NCI-H1105 (cell line): ENCODE measurements at places on chromosomes 5 and 9.
A peak's percentile ranks its signal among the peaks of the same experiment; 100 is the strongest.

- peak; percentile 9 for DNase-seq
These were observed 73.9 kb downstream of the RORB start for GRCh38 chr9:74570879-74571512.

DNA sequence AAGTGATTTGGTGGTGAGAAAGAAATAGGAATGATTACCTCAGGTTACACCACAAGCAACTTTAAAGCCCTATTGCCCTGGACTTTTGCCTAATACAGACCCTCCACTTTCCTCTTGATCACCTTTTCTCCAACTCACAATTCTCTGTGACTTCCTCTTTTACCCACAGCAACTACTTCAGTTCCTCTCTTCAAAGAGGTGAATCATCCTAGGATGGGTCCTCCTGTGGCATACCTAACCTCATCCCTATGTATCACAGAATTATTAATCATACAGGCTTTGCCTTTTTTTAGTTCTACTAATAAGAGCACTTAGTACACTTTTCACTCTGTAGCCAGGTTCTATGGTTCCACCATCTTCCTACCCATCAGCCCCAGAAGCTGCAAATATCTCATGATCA lies 19.6 kb upstream of the INSL6 start:
- DNase-seq = no peak

DNA sequence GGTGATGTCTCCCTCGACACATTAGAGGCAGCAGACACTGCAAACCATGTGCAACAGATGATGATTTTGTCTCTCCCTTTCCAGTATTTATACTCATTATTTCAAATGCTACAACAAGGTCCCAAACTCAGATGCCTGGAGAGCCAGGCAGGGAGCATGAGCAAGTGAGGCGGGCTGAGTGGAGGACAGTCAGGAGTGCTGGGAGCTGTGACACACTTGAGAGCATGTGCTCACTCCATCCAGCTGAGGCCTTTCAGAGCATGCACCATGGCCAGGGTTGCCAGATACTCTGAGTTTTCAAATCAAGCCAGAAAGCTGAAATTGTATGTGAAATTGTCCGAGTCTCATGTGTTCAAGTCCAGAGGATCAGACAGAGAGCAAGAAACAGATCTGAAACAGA lies 55.8 kb upstream of the SLC2A8 start:
- no peak for DNase-seq

DNA sequence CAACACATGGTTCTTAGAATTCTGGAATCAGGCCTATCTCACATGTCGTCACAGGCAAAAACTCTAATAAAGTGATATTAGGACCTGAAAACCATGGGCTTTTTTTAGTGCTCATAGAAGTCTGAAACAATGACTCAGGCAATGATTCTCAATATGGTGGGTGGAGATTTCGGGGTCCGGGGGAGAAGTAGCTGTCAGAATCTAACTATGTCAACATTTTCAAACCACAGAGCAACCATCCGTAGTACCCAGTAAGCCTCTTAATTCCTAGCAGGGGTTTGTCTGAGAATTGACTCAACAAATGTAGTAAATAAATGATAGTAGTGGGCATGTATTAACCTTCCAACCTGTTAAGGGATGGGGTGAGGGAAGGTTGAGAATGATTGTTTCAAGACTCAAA lies 2.6 kb downstream of the AMACR start:
- no peak for DNase-seq

- DNase-seq = peak; percentile 91
These were observed 72.8 kb downstream of the PRRT1B start for GRCh38 chr9:131618071-131618479.

DNA sequence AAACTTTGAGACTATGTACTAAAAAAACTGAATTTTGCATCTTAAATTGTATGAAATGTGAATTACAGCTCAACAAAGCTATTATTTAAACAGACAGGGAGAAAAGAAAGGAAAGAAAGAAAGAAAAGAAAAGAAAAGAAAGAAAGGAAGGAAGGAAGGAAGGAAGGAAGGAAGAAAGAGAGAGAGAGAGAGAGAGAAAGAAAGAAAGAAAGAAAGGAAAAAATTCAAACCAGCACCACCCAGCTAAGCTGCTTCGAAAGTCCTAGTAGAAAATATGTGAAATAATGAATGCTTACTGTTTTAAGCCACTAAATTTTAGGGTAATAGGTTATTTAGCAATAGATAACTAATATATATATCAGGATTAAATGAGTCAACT lies 31.7 kb upstream of the CDK5RAP2 start:
- no peak for DNase-seq

DNA sequence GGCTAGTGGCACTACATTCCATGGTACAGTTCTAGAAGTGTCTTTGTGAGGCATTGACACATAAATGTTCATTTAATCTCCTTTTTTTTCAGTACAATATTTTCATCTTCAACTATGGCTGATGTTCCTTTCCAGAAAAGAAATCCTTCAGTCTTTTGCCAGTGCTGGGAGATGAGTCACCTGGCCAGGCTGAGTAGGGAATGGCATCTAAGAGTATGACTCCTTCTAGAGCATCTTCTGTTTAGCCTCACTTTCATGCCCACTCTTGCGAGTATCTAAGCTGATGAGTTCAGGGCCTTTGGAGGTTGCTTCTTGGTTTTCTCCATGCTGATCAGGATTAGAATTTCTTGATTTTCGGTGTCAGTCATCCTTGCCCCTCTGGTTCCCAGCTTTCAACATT lies 124.4 kb downstream of the SLC28A3 start:
- no peak for DNase-seq

GRCh38 chr5:96326902-96327301 lies 106.1 kb downstream of the PCSK1 start:
- no peak for DNase-seq

GRCh38 chr9:127828262-127829031 lies 25.8 kb downstream of the FPGS start:
- no peak for DNase-seq

- DNase-seq = no peak
These were observed 5.0 kb downstream of the NUDT2 start for GRCh38 chr9:34334337-34334824.

GRCh38 chr5:148843510-148844318 lies 17.3 kb downstream of the ADRB2 start:
- DNase-seq = no peak

DNA sequence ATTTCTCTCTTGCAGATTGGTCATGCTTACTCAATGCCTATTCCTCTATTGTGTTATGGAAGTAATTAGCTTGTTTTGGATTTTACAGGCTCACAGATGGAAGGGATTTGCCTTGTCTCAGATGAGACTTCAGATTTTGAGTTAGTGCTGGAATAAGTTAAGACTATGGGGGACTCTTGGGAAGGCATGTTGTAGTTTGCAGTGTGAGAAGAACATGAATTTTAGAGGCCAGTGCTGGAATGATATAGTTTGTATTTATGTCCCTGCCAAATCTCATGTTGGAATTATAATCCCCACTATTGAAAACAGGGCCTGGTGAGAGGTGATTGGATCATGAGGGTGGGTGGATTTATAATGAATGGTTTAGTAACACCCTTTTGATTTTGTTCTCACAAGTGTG lies 6.1 kb upstream of the TUSC1 start:
- DNase-seq = no peak

DNA sequence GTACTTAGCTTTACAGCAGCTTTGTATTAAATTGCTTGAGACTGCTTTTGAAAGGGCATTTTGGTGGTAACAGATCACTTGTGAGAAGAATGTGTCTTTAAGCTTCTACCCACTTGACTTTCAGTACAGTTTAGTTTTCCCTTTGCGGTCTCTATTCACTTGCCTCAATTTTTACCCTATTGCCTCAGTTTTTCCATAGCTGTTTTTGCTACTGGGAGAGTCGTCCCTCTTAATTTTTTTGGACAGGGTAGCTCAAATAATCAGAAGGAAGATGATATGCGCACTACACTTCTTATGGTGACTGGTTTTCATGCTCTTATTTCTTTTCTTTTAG lies 18.8 kb downstream of the UGCG start:
- DNase-seq = no peak

GRCh38 chr9:92655366-92655765 lies 14.6 kb downstream of the IPPK start:
- no peak for DNase-seq

- no peak for DNase-seq
These were observed 417.3 kb downstream of the RASEF start for GRCh38 chr9:82645600-82645999.

- DNase-seq = no peak
These were observed 37.6 kb upstream of the CAST start for GRCh38 chr5:96624596-96624995.

GRCh38 chr5:154986151-154986550 lies 27.4 kb upstream of the KIF4B start:
- no peak for DNase-seq

- DNase-seq = no peak
These were observed 41.4 kb downstream of the AGTPBP1 start for GRCh38 chr9:85700330-85700729.

- no peak for DNase-seq
These were observed 1.2 kb upstream of the MEGF9 start for GRCh38 chr9:120715389-120715924.

DNA sequence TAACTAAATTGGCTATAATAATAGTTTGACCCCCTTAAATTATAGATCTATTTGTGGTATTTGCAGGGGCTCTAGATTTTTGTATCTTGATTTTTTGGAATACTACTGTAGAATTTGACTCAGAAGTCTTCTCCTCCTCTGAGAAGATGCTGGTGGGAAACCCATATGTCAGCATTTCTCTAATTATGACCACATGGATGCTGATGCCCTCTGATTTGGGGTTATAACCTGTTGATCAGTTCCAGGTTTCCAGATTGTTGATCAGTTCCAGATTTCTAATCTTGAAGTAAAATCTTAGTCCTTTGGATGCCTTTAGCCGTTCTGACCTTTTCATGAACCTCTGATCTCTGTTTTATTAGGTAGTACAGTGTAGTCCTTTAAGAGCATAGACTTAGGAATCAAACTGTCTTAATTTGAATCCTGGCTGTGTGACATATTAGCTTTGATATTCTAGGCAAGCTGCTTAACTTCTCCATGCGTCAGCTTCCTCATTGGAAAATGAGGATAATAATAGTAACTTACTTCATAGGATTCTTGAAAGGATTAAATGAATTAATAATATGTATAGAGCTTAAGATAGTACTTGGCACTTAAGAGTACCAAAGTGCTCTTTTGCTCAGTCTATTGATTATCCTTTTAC lies 8.1 kb downstream of the FSD1L start:
- no peak for DNase-seq

- peak; percentile 36 for DNase-seq
These were observed 117.7 kb downstream of the SLC12A2 start for GRCh38 chr5:128201065-128201926.

- DNase-seq = no peak
These were observed 52.0 kb upstream of the KCNIP1 start for GRCh38 chr5:170451747-170452365.

- no peak for DNase-seq
These were observed 45.6 kb downstream of the LIX1 start for GRCh38 chr5:97096846-97097245.

GRCh38 chr5:169742771-169743296 lies 105.8 kb downstream of the DOCK2 start:
- no peak for DNase-seq

GRCh38 chr9:13939134-13939533 lies 374.8 kb downstream of the NFIB start:
- DNase-seq = no peak

DNA sequence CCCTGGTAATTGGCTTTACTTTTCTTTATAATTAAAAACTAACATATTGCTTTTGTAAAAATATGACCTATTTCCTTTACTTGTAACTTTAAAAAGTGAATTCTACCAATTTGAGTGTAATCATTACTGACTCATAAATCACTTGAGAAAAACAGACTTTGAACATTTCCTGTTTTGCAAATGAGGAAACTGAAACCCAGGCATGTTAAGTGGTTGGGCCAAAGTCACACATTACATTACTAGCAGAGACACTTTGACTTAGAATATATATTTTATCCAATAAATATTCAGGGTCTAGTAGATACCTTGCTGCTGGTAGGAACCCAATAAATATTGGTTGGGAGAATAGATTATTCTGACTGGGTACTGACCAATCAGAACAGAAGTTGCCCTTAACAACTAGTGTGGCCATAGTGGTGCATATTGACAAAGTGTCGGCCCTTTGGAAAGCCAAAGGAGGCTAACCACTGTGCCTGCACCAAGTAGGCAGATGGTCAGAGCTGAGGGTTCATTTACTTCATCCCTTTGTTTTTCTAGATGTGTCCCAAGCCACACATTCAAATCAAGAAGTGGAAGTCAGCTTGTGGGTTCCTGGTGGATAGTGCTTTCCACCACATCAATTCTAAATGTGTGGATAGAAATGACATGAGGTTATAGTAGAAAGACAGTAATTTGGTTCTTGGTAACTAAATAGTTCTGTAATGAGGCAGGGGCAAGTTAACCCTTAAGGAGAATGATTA lies 365.1 kb upstream of the RIOK2 start:
- DNase-seq = no peak

DNA sequence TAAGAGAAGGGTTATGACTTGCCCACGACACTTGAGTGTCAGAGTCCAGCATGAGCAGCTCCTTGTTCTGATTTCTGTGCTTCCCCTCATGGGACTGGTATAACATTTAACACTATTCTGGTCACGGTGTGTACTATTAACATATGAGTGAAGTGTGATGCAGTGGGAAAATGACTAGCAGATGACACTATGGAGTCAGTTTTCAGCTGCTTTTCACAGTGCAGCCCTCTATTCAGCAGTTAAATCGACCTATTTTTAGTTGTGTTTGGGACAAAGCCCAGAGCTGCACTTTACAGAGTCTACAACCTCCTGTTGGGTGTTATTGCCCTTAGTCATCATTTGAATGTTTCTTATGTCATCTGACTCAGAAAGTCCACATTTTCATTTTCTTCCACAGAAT lies 59.1 kb downstream of the CHSY3 start:
- DNase-seq = no peak

DNA sequence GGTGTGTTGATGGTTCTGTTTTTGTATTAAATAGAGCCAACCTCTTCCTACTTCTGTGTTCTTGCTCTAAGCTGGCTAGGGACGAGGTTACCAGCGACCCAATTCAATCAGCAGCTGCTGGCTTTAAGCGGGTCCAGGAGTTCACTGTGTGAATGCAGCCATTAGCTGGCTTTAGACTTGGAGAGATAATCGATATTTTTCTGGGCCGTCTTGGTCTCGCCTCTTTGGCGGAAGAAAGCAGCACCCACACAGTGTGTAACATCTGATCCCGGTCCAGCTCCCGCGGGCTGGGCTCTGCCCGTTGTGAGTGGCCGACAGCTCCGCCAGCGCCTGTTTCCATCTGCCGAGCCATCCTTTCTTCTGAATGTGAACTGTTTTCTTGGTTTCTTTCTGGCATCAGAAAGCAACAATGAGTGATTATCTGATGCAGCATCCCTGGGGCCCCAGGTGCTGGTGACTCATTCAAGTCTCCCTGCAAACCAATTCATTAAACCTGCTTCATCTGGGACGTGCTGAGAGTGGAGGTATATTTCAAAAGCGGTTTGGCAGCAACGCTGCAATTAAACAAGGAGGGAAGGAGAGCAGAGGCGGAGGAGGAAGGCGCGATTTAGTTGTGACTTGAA lies 90.8 kb upstream of the IRX4 start:
- DNase-seq = no peak

- no peak for DNase-seq
These were observed 178.7 kb downstream of the CEMIP2 start for GRCh38 chr9:71589612-71590011.

GRCh38 chr5:157540707-157541446 lies 34.7 kb downstream of the ADAM19 start:
- DNase-seq = no peak
